ENCODE measurements at places on chromosomes 12 and 14. TPM values are rescaled to one million over a fixed set of nuclear protein-coding genes. Genes with fewer than 3 reads are reported as not detected.

- DNase-seq, result no peak
Measured at GRCh38 chr12:119415714-119416113, 81.2 kb downstream of the CCDC60 start.

DNA sequence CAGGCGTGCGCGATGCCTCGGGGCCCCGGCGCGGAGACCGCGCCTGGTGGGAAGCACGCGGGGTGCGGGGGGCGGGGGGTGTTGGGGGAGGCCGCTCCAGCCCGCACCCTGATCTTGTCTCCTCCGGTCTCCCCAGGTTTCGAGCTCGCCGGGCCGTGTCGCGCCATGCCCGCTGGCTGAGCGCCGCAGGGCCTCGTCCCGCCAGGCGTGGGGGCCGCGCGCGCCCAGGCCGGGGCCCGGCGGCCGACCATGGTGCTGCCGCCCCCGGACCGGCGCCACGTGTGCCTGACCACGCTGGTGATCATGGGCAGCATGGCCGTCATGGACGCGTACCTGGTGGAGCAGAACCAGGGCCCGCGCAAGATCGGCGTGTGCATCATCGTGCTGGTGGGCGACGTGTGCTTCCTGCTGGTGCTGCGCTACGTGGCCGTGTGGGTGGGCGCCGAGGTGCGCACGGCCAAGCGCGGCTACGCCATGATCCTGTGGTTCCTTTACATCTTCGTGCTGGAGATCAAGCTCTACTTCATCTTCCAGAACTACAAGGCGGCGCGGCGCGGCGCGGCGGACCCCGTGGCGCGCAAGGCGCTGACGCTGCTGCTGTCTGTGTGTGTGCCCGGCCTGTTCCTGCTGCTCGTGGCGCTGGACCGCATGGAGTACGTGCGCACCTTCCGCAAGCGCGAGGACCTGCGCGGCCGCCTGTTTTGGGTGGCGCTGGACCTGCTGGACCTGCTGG lies 2.4 kb downstream of the TMEM121 start:
- peak; percentile 68 for DNase-seq

GRCh38 chr14:101250336-101250947 lies 310.9 kb upstream of the DIO3 start:
- DNase-seq, result no peak

BRI3BP gene
- total RNA-seq, result 33.3 TPM

C12orf54 gene
- total RNA-seq, result not detected

CLEC9A gene
- not detected for total RNA-seq

PCED1B gene
- 117 TPM for total RNA-seq

CGRRF1 gene
- 11.5 TPM for total RNA-seq

- no peak for DNase-seq
Measured at GRCh38 chr14:103008768-103009357, 48.5 kb downstream of the CDC42BPB start.

PRPH gene
- not detected for total RNA-seq

IAPP gene
- not detected for total RNA-seq

DNA sequence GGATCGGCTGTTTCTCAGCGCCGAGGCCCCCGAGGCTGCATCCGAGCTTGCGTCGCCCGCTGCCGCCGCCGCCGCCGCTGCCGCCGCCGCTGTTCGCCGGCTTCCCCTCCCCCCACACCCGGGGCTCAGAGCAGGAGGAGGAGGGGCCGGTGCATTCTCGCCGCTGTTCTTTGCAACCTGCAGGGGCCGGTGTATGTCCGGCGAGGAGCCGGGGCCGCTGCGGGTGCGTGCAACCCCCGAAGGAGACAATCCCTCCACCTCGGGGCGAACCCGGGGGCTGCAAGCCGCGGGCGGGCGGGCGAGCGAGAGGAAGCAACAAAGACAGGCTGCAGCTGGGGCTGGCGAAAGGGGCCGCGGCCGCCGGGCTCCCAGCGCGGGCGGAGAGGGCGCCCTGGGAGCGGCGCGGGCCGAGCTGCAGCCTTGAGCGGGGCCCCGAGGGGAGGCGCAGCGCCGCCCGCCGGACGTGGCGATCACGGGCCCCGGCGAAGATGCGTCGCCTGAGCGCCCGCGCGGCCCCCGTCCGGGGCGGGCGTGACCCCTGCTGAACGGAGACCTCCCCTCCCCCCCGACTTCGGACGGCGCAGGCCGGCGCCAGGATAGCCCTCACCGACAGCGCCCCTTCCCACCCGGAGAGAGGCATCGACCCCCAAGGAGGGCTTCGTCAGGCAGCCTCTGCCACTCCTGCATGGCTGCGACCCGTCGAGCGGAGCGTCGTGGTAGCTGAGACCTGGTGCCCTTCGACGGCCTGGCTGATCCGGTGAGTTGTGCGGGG lies 702 bp downstream of the FAM222A start:
- peak; percentile 56 for DNase-seq

- no peak for DNase-seq
Measured at GRCh38 chr14:89359477-89360222, 57.4 kb downstream of the FOXN3 start.

DNA sequence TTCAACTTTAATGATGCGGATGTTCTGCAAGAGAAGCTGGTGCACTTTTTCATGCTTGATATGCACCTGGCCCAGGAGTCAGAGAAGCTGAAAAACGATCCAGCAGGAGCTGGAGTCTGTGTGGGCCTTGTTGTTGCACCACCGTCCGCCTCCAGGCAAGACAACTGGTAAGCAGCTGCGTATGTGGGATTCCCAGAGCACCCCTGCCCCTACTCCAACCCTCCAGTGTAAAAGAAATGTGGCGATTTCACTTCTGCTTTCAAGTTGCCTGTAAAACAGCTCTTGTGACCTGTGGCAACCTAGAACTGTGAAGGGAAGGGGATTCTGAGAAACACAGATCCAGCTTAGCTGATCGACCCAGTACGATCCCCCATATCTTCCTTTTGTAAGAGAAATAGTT lies 154.1 kb upstream of the PELI2 start:
- DNase-seq, result no peak

TGM1 gene
- total RNA-seq, result 3.3 TPM

GRCh38 chr14:57845802-57846531 lies 19.9 kb downstream of the SLC35F4 start:
- DNase-seq, result no peak

EXOC3L4 gene
- not detected for total RNA-seq

TMTC2 gene
- 1.4 TPM for total RNA-seq

ITGB7 gene
- 102 TPM for total RNA-seq

DNA sequence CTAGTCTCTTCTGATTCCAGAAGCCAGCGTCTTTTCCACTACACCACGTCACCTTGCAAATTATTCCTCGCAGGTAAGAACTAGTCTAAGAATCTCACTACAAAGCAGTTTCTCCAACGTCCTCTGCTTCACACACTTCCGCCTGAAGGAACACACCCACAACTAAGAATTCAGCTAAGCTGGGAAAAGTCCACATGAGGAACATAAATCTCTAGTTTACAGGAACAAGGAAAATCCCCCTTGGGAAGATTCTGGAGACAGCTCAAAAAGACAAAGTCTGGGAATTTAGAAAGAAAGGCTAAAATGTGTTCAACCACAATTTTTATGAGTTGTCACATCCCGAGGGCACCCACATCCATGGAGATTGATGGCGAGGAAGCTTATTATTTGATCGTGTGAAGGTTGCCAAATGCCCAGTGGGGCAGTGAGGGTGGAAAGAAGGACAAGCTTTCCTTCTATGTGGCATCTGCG lies 780.2 kb upstream of the TBX3 start:
- no peak for DNase-seq

DNA sequence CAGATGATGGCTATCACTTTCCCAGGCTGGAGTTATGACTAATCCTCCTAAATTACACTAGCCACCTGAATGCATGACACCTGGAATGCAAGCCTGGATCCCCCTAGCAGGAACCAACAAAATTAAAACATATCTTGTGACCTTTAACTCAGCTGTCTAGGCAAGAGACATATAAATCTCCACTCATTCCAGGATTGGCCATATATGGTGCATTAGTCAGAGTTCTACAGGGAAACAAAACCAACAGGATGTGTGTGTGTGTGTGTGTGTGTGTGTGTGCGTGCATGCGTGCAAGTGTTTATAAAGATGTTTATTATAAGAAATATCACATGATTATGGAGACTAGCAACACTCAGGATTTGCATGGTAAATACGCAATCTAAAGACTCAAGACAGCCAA lies 212.8 kb downstream of the KIF21A start:
- DNase-seq, result no peak

DNA sequence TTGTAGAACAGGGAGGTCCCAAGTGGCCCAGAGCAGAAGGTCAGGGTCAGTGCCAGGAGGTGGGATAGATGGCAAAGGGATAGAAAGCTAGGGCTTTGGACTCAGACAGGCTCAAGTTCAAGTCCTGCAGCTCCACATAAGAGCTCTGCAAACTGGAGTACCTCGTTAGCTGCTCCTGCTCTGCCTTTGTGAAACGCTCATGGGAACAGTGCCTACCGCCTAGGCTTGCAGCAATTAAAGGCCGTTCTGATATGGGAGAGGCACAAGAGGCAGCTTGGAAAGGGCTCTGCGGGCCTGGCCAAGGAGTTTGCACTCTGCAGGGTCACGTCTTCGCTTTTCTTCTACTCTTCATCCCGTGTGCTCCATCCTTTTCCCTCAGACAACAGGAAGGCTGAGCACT lies 54.1 kb downstream of the MAP1LC3B2 start:
- no peak for DNase-seq

ZDHHC22 gene
- not detected for total RNA-seq

SRRM4 gene
- not detected for total RNA-seq

GRCh38 chr14:56115976-56116893 lies 2.0 kb upstream of the PELI2 start:
- DNase-seq, result no peak

DNA sequence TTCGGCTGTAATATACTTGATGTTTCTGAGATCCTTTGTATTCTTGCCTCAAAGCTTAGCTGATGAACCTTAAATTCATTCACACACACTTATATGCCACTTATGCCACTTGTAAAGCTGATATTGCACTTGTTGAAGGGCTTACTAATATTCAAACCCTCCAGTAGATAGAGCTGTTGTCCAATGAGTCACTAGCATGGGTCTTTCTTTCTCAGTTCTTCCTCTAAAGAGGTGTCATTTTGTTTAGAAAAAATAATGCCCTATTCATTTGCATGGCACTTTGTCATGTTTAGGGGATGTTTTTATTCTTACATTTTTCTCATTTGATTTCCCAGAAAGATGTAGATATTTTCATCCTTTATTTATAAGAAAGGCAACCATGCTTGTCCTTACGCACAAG lies 56.4 kb downstream of the MON2 start:
- no peak for DNase-seq
